ENCODE measurements at places on chromosomes 11 and 22.

DNA sequence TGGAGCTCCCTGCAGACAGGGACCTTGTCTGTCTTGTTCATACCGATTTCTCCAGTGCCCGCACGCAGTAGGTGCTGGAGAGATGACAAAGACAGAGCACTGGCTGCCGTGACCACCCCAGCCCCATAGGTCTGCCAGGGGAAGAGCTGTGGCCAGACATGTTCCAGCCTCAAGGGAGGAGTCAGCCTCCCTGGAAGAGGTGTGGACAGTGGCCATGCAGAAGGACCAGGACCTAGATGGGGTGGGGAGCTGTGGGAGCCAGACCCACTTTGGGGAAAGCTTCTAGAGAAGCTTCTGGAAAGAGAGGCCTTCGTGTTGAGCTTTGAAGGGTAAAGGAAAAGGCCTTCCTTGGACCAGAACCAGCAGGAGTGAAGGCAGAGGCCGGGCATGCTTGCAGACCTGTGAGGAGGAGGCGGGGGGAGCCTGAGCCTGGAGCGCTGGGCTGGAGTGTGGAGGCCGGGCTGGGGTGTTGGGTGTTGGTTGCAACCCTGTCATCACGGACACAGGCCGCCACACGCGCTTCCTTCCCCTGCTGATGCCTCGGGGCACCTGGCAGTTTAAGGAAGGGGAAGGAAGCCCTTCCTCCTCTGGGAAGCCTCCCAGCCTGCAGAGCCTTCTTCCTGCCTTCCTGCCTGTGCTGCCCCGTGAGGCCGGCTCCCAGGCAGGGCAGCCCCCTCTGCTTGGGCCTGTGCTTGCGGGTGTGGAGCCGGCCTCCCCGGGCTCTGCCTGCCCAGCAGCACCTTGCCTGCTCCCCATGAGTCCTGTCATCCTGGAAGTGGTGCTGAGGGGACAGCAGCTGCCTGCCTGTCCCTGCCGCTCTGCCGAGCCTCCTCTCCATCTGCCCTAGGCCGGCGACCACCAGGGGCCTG lies 12.3 kb downstream of the RELT start:
- DNase-seq = peak; percentile 55

- DNase-seq = no peak
These were observed 1036.0 kb downstream of the OPCML start for GRCh38 chr11:132496341-132496740.

- DNase-seq = no peak
These were observed 110.5 kb upstream of the NARS2 start for GRCh38 chr11:78685156-78685555.

DNA sequence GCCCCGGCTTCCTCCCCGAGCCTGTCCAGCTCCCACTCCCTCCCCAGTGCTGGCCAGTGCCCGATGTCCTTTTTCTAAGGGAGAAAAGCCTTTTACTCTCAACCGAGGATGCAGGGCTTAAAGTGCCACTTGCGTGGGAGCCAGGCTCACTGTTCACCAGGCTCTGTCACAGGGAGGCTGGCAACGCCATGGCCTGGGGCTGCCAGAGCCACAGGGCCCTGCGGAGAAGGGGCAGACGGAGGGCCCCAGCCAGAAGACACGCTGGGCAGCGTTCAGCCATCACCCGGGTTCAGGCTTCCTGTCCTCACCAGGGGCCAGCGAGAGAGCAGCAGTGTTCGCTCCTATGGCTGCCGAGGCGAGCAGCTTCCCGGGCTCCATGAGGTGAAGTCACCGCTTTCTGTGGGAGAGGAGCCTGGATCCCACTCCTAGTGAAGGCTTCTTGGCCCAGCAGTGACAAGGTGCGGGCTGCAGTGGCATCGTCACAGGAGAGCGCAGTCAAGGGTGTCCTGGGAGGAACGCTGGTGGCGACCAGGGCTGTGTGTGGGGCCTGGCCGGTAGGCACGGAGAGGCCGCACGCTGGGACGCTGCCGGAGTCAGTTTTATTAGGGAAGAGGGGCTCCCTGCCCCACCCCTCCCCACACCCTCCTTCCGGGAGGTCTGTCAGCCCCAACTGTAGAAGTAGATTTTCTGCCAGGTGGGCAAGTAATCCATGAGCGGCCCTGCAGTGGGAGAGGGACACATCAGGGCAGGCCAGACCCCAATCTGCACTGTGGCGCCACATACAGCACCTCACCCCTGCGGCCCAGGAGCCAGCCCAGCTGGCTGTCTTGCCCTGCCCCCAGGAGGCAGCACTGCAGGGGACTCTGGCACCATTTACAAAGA lies 2.8 kb upstream of the FREY1 start:
- no peak for DNase-seq

DNA sequence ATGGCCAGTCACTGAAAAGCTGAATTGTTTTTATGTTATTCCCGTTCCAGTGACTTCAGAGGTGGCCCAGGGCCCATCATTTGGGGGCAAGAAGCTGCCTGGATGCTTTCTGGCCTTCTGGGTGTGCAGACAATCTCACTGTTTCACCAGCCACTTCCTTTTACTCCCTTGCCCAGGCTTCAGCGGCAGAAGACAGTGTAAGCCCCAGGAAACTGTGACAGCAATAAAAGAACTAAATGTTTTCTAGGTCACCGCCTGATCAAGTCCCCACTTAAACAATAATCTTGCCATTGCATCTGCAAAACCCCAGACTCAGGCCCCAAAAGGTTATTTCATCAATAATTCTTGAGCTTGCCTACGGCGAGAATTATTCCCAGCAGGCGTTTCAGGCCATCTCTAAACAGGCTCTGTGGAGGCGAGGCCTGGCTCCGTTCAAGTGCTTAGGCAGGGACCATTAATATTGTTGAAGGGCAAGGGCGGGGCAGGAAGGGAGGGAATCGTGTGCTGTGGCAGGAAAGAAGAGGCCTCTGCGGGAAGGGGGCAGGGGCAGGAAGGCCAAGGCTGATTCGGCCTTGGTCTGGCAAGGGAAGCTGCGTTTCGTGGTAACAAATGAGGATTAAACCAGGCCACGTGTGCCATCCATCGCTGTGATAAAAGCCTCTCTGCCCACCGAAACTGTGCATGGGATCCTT lies 252.3 kb downstream of the KIRREL3 start:
- DNase-seq = no peak

GRCh38 chr11:78350091-78350645 lies 67.5 kb downstream of the GAB2 start:
- DNase-seq = no peak

DNA sequence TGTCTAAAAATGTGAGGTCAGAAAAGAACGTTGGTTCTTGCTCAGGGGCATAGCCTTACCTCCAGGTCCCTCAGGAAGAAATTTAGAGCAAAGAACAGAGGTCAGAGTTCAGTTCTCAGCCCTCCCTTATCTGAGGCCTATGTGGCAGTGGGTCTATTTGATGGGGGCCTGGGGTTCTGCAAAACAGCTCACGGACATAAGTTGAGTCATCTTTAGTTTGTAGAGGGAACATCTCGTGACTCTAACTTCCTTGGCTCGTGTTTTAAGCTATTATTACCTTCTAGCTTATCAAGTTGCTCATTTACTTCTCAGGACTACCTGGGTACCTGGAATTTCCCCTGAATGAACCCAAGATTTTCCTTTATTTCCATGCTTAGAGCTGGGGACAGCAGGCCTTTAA lies 91.3 kb upstream of the AMOTL1 start:
- no peak for DNase-seq

DNA sequence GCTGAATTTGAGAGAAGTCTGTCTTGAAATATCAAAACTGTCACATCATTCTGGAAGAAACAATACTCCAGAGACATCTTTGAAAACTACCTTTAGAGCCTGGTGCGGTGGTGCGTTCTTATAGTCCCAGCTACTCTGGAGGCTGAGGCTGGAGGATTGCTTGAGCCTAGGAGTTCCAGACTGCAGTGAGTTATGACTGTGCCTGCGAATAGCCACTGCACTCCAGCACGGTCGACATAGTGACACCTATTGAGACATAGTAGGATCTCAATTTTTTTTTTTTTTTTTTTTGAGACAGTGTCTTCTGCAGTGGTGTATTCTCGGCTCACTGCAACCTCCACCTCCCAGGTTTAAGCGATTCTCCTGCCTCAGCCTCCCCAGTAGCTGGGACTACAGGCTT lies 11.5 kb upstream of the AIFM3 start:
- DNase-seq = no peak

DNA sequence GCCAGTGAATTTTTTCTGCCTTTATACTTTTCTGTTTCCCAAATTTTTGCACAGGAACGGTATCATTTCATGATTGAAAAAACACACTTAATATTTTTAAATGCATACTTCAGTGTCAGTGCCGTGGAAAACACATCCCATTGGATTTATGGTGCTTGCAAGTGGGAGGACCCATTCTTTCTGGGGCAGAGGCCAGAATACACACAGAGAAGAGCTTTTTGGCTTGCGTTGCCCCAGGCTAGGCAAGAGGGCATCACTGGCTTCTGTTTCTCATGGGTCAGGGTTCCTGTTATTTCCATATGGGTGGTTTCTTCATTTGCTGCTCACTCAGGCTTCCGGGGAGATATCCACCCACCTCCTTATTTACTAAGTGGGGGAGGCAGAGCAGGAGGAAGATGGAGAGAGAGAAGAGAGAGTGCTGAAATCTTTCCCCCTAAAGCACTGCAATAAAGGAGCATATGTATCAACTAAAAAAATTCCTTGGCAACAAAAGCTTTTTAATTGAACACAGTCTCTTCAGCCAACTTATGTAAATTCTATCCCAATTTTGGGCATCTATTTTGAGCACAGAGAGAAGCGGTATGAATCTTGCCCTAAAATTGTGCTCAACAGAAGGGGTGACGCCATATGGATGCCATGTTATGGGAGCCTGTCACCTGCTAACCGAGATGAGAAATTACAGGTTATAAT lies 66.0 kb upstream of the KIRREL3 start:
- no peak for DNase-seq

GRCh38 chr11:84022695-84023094 lies 736.5 kb upstream of the CCDC90B start:
- DNase-seq = no peak

- DNase-seq = no peak
These were observed 938.9 kb upstream of the TENM4 start for GRCh38 chr11:80379620-80380278.

DNA sequence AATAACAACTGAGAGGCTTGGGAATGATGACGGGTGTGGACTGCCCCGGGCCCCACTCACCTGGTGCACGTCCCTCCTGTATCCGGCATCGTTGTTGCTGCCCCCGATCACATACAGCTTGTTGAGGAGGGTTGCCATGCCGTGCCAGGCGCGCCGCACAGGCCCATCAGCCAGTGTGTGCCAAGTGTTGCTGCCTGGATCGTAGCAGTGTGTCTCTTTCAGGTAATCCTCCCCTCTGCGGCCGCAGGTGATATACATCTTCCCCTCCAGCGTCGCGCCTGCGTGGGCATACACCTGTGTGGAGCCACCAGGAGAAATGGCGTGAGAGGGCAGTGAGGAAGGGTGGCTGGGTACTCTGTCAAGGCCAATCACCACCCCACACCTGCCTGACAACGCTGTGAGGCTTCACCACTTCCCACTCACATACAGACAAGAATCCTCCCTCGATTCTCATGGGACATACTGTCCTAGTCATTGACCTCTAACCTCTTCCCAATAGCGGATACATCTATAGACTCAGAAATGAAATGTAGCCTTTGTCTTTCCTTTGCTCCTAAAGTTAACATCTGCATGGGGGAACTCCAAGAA lies 8.9 kb upstream of the SCARF2 start:
- DNase-seq = no peak

GRCh38 chr22:42648368-42649245 lies 585 bp downstream of the CYB5R3 start:
- DNase-seq = peak; percentile 71

DNA sequence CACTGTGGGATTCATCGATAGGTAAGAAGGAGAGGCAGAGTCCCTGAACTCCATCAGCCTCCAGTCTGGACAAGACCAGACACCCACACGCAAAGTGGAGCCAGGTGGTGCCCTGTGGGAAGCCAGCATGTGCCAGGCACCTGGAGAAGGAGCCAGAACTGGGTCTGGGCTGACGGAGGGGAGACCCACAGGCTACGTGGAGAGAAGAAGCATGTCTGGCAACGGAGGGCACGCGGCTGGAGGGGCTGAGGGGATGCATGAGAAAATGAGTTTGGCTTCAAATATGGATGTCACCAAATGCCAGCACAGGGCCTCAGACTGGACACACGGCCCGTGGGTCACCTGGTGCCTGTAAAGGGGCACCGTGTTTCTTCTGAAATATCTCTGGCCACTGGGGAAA lies 55.7 kb downstream of the LINC01488 start:
- no peak for DNase-seq

DNA sequence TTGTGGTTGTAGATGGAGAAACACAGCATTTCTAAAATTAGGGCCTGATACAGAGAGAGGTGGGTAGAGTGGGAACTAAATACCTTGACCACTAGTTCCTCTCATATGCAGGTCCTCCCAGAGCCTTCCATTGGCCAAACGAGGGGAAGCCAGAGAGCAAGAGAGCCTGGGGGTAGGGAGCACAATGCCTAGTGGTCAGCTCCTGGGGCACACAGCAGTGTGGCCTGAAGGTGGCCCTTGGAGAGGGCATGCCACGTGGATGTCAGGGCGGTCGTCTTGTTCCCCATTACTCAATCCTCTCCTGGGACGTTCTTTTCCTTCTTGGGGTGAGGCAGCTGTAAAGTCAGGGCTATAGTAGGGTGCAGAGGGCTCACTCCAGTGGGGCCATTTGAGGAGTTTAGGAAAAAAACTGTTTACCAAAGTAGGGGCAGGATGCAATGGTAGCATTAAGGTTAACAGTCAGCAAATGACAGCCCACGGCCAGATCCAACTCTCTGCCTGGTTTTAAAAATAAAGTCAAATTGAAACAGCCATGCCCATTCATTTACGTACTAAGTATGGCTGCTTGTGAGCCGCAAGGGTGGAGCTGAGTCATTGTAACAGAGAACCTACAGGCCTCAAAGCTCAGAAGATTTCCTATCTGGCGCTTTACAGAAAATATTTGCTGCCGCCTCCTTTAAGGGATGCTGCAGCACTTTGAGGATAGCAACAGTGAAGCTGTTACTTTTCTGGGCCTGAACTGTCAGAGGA lies 7.6 kb downstream of the MYO18B start:
- DNase-seq = no peak

GRCh38 chr11:122178795-122179194 lies 62.8 kb upstream of the BLID start:
- no peak for DNase-seq

DNA sequence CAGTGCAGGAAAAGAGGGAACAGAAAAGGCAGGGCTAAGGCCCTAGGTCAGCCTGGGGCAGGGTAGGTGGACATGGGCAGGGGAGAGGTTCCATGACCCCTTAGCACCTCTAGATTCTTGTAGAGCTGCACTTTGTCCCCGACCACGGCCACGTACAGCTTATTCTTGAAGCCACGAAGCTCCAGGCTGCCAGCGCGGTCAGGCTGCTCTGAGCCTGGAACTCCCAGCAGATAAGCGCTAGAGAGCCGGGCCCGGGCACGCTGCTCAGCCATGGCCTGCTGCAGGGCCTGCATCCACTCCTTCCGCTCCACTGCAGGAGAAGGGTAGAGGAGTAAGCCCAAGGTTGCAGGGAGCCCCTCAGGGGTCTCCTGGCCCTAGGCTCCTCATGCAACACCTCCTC lies 36.1 kb upstream of the PDE2A start:
- no peak for DNase-seq

- DNase-seq = no peak
These were observed 12.6 kb upstream of the COX8A start for GRCh38 chr11:63961608-63962412.

DNA sequence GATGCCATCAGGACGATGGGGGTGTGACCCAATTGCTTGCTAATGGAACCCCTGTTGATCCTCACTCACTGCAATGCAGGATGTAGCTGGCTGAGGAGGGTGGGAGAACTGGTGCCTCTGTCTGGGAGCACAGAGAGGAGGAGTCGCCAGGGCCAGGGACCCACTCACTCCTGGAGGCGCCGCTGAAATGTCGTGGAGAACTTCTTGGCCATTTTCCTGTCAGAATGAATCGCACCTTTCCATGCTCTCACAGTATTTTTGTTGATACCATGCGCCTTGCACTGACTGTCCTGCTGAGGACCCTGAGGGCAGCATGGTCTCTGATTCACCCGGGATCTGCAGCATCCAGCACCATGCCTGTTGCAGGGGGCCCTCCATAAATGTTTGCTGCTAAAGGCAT lies 211.4 kb downstream of the DSCAML1 start:
- no peak for DNase-seq
